NCI-H1417 treated with DMSO at 0.1 percent for 48 hours (cell line): ENCODE measurements at places on chromosomes 16 and 17.

- DNase-seq, result no peak
These were observed 7.1 kb upstream of the TMC5 start for GRCh38 chr16:19410435-19411171.

- DNase-seq, result no peak
These were observed 80.8 kb upstream of the DNAJA2 start for GRCh38 chr16:47054306-47054705.

GRCh38 chr16:22027633-22028032, 19.7 kb downstream of the MOSMO start:
- no peak for DNase-seq

DNA sequence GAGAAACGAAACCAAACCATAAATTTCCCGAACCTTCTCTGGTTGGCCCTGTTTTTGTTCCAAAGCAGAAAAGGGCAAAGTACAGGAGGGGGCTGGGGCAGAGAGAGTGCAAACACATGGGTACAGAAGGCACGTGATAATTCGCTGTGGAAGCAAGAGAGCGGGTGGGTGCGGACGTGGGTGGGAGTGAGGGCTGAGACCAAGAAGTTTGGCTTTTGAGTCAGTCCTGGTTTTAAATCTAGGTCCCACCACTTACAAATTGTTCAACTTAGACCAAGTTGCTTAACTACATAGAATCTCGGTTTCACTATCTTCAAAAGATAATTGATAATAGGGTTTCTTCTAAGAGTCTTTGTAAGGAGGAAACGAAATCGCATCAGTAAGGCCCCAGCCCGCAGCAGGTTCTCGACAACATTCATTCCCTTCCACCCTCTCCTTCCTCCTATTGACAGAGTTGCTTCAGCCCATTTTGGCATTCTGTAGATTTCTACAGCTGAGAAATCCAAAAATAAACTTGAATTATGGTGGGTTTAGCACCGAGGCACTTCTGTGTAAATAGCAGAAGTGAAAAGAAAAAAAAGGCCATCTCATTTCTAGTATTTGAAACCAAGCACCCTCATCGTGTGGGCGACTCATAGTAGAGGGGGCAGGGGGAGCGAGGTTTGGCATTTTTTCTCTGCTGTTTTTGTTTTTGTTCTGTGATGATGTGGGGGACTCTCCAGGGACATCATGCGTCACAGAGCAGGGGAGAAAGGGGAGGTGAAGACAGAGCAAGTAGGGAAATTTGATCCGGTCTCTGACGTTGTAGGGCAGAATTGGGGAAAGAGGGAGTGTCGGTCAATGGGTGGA, 33.6 kb upstream of the CCR7 start:
- no peak for DNase-seq
